ENCODE measurements at places on chromosomes 6 and 20.

- no peak for DNase-seq
These were observed 15.5 kb upstream of the TCFL5 start for GRCh38 chr20:62876902-62877816.

DNA sequence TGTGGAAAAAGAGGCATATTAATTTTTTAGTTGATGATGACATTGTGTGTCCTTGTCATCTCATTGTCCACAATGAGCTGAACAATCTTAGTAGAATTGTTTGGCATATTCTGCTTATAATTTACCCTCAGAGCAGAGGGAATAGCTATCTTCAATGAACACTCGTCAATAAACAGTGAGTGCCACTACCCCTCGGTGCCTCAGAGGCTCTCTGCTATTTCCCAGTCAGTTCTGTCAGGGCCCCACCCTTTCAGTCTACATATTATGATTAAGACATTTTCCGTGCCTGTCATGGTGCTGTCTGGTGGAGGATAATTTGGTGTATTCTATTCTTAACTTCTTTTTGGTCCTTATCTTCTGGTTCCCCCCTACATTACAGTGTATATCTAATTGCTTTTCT lies 31.2 kb downstream of the NUS1 start:
- no peak for DNase-seq

DNA sequence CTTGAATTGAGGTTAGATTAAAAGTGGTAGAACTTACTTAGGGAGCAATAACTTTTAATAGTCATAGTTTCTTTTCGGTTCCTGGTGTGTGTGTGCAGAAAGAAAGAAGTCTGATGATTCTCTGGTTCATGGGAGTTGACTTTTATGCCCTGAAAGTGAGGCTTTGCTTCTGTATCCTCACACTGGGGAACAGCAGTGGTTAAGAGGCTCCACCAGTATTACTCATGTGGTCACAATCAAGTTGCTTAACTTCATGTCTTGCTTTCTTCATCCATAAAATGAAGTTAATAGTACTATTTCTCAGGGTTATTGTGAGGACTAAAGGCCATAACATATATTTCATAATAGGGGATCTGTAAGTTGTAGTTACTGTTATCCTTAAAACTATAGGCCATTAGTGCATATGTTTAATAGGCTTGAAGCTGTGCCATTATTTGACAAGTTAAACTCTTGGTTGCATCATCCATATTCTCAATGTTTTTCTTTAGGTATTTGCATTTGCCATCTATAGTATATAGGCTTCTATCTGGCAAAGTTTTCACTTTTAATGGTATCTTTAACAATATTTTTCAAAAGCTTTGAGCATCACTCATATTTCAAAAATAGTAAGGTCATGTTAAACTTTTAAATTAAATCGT lies 262.4 kb downstream of the PLCB1 start:
- DNase-seq: no peak

DNA sequence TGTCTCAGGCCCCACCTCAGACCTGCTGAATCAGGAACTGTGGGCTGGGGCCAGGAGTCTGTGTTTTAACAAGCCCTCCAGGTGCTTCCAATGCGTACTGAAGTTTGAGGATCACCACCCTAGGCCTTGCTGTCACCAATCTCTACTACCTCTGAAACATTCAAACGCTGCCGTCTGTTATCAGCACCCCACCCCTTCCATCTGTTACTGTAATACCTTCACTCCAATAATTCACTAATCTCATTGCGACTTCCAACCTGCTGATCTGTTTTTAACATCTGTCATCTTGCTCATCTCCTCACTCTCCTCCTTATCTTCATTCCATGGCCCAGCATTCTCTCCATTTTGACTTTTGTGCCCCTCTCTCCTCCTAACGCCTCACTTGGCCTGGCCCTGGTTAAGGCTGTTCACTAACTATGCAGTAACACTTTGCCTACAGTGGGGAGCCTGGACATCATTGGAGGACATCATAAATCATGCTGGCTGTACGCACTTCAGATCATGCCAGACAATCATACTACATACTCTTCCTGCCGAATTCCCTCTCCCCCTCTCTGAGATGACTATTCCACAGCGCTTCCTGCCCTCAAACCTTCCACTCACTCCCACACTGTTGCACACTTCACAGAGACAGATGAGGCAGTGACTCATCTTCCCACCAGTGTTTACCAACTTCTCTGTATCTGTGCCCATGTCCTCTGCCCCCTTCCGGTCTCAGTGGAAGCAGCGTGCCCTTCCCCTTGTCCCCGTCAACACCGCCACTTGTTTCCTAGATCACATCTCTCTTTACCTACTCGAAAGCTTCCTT lies 3.0 kb upstream of the GUCA1B start:
- peak; percentile 42 for DNase-seq

- DNase-seq: no peak
These were observed 293.5 kb upstream of the FERMT1 start for GRCh38 chr20:6416371-6416770.

- no peak for DNase-seq
These were observed 44.1 kb upstream of the AKIRIN2 start for GRCh38 chr6:87745966-87746721.

- DNase-seq: no peak
These were observed 336.2 kb downstream of the CDKAL1 start for GRCh38 chr6:20870493-20870892.

- no peak for DNase-seq
These were observed 25.6 kb upstream of the SMOC2 start for GRCh38 chr6:168415098-168415992.

DNA sequence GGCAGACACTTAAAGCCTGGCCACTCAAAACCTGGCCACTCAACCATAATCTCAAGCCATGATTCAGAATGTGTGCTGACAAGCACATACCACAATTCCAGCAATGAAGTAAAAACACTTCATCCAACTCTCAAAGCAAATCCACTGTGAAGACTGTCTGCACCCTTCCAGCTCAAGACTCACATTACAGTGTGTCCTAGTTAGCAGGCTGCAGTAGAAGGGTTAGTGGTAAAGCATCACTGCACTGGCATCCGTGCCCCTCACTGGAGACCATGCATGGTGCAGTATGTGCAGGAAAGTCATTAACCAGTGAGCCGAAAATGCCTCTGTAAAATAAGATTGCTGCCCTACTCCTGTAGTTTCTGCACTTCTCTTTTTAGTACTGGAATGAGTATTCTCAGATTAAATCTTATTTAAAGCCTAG lies 43.4 kb downstream of the SLC23A2 start:
- DNase-seq: no peak

DNA sequence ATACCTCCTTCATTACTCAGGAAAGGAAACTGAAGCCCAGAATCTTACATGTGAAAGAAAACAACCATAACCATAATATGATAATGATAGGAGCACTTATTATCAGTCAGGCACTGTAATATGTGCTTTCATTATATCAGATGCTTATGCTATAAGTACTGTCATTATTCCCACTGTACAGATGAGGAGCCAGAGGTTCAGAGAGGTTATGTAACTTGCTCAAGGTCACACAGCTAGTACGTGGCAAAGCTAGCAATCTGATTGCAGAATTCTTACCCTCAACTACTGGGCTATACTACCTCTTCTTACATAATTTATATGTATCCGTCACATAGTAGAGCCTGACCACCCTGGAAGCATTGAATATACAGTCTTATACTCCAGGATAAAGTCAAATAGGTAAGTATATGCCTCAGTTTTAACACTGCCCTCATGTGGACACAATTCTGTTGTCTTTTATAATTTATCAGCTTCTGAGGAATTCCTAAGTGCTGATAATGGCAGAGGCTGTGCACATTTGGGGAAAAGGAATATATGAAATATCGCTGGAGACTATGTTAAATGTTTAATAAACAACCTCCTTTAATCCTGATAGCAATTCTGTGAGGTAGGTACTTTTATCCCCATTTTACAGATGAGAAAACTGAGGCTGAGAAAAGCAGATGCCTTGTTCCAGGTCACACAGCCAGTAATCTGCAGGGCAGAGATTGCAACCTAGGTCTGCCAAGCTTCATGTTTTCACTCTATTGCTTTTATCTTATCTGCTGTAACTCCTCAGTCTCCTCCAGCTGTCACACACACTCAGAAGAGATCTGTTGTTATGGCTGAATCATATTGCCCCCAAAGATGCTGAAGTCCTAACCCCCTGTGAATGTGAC lies 13.4 kb downstream of the BCAS1 start:
- DNase-seq: no peak

DNA sequence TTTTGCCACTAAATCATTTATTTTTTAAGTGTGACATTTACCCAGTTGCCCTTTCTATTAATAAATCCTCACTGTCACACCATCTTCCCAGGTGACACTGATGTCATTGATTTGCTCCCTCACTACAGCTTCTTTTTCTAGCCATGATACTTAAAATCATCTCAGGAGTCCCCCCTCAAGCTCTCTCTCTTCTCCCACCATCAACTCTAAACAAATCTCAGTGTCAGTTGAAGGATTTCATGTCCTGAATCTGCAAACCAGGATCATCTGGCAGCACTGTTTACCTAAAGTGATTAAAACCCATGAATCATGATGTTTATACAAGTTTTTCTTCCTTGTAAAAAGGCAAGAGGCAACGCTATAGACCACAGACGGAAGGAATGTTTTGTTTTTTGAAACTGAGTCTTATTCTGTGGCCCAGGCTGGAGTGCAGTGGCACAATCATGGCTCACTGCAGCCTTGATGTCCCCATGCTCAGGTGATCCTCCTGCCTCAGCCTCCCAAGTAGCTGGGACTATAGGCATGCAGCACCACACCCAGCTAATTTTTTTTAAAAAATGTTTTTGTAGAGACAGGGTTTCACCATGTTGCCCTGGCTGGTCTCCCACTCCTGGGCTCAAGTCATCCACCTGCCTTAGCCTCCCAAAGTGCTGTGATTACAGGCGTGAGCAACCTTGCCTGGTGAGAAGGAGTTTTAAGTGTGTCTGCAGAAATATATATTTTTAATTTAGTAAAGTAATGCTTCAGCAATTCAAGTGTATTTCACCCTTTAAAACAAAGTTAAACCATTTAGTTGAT lies 30.1 kb upstream of the SH3BGRL2 start:
- no peak for DNase-seq

GRCh38 chr6:12163149-12163548 lies 127.0 kb upstream of the EDN1 start:
- DNase-seq: no peak

- DNase-seq: no peak
These were observed 679.5 kb downstream of the KHDRBS2 start for GRCh38 chr6:61606500-61606899.

DNA sequence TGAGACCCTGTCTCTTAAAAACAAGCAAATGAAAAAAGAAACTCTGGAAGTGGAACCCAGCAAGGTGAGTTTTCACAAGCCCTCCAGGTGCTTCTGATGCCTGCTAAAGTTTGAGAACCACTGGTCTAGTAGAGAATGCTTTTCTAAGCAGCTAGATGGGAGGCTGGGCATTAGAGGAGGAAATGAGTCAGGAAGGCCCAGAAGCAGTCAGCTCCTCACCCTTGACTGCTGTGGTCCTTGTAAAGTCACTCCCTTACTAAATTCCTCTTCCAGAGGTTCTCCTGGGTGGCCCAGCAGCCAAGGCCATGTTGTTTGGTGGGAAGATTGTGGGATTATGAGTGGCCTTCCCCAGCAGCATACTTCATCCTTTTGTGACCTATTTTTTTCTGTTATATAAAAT lies 52.0 kb upstream of the FYN start:
- no peak for DNase-seq

DNA sequence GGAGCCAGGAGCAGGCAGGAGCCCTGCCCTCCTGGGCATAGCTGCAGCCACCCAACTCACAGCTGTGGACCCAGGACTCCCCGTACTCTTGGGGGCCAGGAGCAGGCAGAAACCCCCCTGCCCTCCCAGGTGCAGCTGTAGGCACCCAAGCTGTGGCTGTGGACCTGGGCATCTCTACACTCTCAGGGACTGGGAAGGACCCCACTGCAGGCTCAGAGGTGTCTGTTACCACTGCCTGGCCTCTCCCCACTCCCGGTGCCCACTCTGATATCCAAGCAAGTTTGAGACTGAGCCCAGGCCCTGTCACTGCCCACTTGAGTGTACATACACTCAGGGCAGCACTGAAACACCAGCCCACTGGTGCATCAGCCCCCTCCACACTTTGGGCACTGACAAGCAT lies 193.5 kb upstream of the MANEA start:
- no peak for DNase-seq

- no peak for DNase-seq
These were observed 7.9 kb downstream of the ROS1 start for GRCh38 chr6:117417851-117418250.

GRCh38 chr6:40347571-40348011 lies 239.6 kb downstream of the LRFN2 start:
- no peak for DNase-seq

- DNase-seq: no peak
These were observed 8.1 kb upstream of the CSE1L start for GRCh38 chr20:49037962-49038387.

DNA sequence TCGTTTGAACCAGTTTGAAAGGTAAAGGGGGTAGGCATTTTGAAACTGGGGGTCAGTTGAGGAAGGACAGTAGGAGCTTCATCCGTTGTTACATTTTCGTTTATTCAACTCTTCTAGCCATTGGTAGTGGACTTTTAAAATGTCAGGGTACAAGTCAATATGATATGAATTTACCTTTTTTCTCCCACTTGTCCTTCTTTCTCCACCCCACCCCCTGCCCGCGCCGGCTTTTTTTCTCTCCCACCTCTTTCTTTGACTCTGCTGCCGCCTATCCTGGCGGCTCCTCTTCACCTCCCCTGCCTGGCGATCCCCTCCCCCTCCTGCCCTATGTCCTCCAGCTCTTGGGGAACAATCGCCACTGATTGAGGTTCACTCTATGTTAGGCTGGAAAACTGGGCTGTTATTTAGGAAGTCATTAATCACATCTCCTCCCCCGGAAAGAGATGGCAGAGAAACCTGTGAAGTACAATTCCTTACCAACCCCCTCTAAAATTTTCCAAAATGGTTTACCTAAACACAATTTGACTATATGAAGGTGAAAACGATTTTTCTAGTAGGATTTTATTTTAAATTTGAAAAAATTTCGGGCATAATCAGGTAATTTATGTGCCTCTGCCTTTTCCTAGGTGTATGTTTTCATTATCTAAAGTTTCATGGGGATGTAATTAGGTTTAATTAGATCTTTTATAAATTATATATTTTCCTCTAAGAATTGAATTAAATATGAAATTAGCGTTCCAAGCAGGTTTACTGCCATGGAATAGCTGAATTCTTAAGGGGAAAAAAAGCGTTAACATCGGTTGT lies 778 bp upstream of the LIN28B start:
- no peak for DNase-seq

- DNase-seq: no peak
These were observed 54.8 kb upstream of the SPDEF start for GRCh38 chr6:34610819-34611477.

DNA sequence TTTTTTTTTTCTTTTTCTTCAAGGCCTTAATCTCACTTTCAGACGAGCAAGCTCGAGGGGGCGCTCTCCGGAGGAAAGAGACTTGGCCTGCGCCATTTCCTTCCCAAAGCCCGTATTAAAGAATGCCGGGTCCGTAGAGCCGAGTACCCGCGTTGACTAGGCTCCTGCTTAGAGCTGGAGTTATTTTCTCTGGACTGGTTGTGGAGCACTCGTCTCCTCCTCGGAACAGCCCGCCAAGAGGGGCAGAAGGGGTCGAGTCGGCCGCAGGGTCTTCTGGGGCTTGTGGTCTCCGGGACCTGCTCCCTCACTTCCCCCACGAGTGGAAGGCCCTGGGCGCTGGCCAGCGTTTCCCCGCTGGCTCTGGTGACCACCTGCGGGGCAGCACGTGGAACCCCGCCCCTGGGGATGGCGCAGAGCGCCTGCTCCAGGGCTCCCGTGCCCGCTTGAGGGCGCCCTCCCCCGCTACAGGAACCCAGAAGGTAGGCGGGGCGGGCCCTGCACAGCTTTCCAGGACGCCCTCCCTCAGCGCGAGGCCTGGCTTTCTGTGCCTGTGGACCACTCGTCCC lies 2.7 kb upstream of the MEI4 start:
- no peak for DNase-seq
